Right kidney (tissue), 9 donors: ENCODE measurements at places on chromosomes 5 and 9.

- DNase-seq, result no peak
These were observed 55.5 kb upstream of the FUBP3 start for GRCh38 chr9:130523921-130524320.

GRCh38 chr9:37046683-37047082 is 12.6 kb upstream of the PAX5 start:
- DNase-seq, result no peak

GRCh38 chr5:54362434-54362833 is 52.1 kb upstream of the ARL15 start:
- DNase-seq, result no peak

DNA sequence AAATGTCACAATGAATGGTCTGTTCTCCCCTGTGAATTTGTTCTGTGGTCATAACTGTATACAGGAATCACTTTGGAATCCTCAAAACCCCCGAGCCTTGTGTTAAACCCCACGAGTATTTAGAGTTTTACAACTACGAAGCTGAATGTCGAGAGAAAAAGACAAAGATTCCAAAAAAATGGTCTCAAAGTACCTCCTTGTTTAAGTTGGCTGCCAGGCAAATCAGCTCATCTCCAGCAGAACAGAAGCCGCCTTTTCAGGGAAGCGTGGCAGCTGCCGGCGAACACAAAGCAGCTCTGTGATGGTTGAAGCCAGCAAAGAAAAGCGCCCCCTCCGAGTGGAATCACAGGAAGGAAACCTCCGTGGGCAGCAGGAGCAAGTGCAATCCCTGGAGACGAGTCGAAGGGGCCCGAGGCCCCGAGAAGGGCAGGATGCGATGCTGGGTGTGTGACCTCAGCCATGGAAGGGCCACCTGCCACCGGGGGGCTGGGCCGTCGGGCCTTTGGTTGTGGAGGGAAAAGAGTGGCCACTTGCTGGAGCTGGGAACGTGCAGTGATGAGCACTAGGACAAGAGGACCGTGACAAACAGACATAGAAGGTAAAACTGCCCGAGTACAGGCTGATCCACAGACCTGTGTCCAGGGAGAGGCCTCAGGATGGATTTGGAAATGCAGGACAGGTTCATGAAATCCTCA is 706.4 kb downstream of the SEMA5A start:
- no peak for DNase-seq

- DNase-seq, result no peak
These were observed 67.7 kb downstream of the ABCA1 start for GRCh38 chr9:104860263-104860662.

DNA sequence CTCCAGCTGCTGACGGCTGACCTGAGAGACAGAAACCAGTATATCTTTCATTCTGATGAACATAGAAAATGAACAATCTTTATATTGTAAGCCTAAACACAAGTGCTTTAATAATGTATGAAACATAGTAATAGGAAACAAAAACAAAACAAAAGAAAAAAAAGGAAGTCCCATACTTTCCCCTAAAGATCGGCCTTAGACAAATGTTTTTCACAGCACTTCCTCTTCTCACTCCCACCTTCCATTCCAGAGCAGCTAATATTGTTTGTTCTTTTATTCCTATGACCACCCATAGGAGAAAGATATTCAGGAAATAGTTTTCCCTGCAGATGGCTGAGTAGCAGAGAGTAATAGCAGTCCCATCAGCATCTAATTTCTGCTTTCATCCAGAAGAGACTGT is 194.4 kb upstream of the SLC27A6 start:
- no peak for DNase-seq

DNA sequence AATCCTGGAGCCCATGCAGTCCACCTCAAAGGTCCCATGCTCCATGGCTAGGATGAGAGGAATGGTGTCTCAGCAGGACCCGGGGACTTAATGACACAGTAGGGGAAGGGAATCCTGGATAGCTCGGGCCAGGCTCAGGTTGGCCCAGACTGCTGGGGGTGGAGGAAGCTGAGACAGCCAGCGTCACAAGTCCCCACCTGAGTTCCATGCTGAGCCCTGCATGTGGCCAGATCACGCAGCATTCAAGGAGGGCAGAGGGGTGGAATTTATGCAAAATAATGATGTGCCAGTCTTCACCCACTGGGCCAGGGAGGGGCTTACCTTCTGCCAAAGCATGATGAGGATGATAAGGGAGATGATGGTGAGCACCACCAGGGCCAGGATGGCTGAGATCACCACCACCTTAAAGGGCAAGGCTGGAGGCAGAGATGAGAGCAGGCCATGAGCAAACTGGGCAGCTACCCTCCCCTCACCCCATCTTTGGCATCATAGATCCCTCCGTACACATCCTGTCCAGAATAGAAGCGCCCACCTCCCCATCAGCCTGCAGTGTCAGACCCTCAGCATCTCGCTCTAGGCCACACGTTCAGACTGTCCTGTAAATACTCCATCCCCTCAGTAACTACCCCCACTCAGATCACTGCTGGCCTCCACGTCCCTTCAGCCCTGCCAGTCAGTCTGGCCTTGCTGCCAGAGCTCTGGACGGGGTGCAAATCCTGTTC is 29.3 kb downstream of the PDGFRB start:
- DNase-seq, result no peak

DNA sequence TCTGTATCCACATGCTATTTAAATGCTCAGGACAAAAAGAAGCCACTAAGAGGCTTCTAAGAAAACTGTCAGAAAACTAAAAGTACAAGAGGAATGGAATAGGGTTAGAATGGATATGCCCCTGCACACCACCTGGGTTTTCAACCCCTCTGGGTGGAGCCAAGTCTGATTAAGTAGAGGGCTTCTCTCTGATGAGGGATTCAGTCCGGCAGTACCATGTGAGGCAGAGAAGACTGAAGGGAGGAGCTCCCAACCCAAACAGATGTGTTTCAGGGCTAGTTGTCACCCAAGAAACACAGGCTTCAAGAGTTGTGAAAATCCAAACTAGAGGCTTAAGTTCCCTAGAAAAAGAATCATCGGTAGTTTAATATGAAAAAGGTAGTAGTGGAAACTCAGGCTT is 12.5 kb downstream of the NREP start:
- no peak for DNase-seq

DNA sequence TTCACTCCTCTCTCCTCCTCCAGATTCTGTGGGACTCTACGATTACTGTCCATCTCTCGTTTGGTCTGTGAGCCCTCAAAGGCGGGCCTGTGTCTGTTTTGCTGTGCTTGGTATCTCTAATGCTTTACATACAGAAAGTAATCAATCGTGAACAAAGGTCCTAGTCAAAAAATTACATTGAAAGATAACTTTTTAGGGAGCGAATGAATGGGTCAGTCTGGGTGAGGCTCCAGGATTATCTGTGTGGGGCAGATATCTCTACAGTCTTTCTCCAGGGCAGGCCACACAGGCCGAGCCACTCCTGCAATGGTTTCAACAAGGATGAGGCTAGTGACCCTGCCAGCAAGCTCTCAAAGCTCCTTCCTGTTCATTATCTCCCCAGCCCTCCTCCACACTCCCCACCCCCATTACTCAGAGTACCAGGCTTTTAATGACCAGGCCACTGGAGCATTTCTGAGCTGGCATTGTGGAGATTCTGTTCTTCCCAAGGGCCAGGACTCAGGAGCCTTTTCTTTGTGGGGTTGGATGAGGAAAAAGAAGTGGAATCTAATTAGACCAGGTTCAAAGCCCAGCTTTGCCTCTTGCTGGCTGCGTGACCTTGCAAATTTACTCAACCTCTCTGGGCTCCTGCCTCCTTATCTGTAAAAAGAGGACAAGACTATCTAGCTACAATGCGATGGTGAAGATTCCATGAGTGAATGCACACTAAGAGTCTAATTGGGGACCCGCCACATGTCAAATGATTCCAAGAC is 10.2 kb downstream of the CORO2A start:
- no peak for DNase-seq

GRCh38 chr9:34644766-34645314 is 1.6 kb upstream of the GALT start:
- DNase-seq, result no peak

DNA sequence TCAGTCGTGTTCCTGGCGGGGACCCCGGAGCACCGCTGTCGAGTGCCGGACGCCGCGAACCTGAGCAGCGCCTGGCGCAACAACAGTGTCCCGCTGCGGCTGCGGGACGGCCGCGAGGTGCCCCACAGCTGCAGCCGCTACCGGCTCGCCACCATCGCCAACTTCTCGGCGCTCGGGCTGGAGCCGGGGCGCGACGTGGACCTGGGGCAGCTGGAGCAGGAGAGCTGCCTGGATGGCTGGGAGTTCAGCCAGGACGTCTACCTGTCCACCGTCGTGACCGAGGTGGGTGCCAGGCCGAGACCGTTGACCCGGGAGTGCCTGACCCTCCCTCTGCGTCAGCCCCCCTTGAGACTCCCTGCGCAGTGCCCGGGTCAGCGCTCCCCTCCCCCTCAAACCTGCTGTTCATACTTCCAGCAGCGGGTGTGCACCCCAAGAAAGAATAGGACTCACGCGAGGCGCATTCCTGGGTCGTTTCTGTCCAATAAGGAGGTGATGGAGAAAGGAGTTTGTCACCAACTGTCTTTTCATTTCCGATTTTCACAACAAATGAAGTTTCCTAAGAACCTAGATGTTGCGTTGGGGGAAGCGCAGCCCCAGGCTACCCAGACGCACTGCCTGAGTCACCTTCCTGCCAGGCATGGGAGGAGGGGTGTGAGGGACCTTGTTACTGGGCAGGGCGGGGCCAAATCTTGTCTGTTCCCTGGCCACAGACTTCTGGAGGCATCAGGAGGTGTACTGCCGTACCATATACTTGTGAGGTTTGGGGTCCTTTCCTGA is 722 bp downstream of the SLC22A4 start:
- no peak for DNase-seq

GRCh38 chr9:134730761-134731496 is 89.3 kb downstream of the COL5A1 start:
- no peak for DNase-seq

GRCh38 chr9:37309136-37309535 is 113.4 kb upstream of the GRHPR start:
- DNase-seq, result no peak

DNA sequence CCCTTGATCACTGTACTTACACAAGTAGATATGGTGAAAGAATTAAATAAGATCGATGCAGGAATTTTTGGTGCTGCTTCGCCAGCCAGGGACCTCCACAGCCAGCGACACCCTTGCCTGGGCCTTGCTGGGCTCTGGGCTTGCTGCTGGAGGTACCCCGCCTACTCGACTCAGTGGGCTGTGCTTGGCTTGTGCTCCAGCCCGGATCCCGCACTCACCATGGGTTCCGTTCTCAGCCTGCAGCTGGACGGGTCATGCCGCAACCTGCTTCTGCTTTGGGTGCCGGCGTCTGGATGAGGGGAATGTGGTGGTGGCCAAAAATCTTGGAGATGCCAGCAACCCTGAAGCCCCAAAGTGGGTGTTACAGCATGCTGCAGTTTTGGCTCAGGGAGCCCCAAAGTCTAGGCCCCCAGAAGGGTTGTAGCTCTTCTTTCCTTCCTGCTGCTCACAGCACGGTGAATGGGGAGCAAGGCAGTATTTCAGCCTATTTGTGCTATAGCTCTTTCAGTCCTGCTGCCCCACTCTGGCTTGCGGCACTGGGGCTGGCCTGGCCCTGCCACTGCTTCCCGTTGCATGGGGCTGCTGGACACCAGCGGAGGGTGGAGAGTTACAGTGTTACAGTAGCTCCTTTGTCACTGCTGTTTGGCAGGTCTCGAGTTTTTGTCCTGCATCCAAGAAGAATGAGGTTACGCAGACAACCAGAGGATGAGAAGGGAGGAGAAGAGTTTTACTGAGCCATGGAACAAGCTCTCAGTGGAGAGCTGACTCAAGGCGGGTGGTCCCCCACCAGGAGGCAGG is 48.0 kb downstream of the TARS1 start:
- DNase-seq, result no peak

GRCh38 chr5:3852161-3852916 is 256.7 kb downstream of the IRX1 start:
- peak; percentile 33 for DNase-seq

- no peak for DNase-seq
These were observed 15.7 kb downstream of the IRGM start for GRCh38 chr5:150862070-150862469.

- DNase-seq, result no peak
These were observed 183.4 kb downstream of the GOLPH3 start for GRCh38 chr5:31990701-31991110.
